ENCODE measurements at places on chromosomes 12 and 14.
A peak's percentile ranks its signal among the peaks of the same experiment; 100 is the strongest.

- DNase-seq, result no peak
These were observed 233.4 kb downstream of the IPO8 start for GRCh38 chr12:30462249-30462648.

DNA sequence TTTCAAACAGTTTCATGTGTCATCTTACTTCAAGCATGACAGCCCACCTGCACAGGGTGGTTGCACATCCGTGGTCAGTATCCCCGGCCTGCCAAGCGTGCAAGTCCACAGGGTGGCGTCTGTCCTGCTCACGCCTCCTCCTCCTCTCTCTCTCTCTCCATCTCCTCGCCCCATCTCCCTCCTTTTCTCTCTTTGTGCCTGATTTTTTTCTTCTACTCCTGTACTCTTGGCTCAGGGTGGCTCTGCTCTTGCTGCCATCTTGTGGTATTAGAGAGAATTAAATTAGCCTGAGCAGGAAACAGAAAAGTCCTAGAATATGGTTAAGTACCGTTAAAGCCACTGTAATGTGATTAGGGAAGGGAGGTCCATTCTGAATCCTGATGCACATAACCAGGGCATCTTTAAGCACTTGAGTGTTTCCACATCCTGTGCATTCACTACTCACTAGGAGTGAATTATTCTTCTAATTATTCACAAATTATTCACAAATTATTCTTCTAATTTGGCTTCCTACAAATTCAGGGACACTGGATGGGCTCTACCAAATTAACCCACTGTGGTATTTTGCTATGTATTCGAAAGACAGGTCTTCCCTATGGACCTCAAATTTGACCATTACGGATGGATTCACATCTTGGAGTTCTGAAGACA lies 25.5 kb upstream of the DTX1 start:
- DNase-seq, result no peak

GRCh38 chr12:124025661-124026060 lies 52.6 kb downstream of the ZNF664 start:
- no peak for DNase-seq

GRCh38 chr12:48197549-48197970 lies 5.5 kb downstream of the OR10AD1 start:
- DNase-seq, result no peak

DNA sequence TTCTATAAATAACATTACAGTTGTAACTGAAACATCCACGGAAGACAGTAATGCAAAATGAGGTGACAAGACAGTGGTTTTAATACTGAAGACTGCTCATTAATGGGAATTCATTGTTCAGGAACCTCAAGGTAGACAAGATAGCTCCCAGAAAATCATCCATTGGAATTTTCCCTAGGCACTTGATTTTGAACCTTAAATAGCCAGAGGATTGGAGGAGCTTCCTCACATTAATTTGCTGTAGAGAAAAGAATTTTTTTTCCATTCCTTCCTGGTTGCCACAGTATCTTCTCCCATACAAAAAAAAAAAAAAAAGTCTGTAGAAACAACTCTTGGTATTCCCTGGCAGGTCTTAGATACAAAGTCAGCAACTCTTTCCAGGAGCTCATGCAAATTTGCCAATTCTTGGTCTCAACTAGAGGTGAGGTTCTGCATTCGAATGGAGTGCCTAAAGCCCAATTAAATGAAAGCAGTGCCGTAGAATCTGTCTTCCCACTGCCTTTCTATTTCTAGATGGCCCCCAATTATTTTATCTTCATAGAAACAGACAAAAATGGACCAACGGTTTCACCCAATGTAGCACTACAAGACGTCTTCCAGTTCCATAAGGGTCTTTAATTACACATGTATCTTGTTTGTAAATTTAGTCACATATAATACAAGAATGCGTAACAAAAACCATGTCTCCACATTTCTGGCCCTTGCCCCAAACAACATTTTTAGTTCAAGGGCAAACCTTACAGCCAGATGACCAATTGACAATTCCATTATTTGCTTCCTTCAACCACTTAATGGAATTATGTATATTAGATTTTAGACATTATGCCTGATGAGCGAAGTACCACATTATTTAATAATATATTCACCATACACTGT lies 13.5 kb downstream of the SLC38A2 start:
- DNase-seq, result no peak

GRCh38 chr14:99737451-99737951 lies 53.4 kb downstream of the CYP46A1 start:
- DNase-seq, result no peak

- DNase-seq, result peak; percentile 41
These were observed 138.0 kb downstream of the ASCL4 start for GRCh38 chr12:107912421-107913004.

DNA sequence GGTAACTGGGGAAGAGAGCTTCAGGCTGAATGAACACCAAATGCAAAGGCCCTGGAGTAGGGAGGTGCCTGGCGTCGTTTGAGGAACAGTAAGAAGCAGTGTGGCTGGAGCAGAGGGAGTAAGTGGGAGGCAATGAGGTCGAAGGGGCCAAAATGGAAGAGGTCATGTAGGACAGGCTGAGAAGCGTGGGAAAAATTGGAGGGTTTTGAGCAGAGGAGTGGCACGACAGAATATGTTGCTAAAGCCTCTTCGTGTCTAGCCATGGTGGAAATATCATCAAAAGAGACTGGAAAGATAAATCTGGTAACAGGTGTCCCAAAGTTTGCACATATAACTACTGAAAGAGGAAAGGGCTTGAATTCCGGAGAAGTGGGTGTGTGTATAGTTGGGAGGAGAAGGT lies 1.9 kb downstream of the TRIM9 start:
- no peak for DNase-seq
